Esophagus squamous epithelium (tissue), 5 donors: ENCODE measurements at places on chromosomes 3 and 15.

DNA sequence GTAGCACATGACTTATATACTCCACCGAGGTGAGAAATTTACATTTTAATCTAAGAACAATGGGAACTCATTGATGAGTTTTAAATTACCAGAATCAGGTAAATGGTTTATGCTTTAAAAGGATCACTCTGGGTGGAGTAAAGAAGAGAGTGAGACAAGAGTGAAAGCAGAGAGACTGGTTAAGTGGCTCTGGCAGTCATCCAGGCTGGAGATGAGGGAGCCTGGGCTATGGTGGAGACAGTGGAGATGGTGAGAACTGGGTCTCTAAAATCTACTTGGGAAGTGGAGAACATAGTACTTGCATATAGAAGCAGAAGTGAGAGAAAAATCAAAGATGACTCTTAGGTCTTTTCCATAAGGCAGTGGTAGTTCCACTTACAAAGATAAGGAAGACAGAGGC lies 37.1 kb upstream of the SLC25A36 start:
- DNase-seq, result no peak

DNA sequence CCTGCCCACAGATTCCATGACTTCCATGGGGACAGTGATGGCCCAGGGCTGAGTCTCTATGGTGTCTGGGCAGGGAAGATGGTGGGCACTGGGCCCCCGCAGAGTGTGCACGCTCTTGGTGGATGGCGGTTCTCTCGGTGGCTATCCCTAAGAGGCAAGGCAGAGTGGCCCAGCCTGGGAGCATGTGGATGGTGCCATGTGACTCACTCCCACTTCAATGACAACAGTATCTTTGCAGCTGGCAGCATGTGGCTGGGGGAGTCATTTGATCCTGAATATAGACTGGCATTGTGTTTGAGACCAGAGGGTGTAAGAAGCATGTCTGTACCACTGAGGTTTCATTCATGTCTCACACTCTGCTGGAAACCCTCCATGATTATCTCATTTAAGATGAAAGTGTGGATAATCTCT lies 101.2 kb downstream of the CORO2B start:
- no peak for DNase-seq

GRCh38 chr3:71416876-71417275 lies 166.7 kb downstream of the FOXP1 start:
- no peak for DNase-seq

GRCh38 chr3:18672561-18672960 lies 247.4 kb upstream of the SATB1 start:
- no peak for DNase-seq

- DNase-seq, result peak; percentile 35
Observed at GRCh38 chr3:188154014-188154808, at the start of gene LPP. Gene LPP (plus strand): TSS chr3:188154157. CDS start chr3:188406121, 251,964 bp downstream.

GRCh38 chr15:37252530-37252929 lies 152.2 kb upstream of the MEIS2 start:
- DNase-seq, result no peak

GRCh38 chr3:144590854-144591253 lies 619.2 kb downstream of the DIPK2A start:
- no peak for DNase-seq

- DNase-seq, result no peak
Observed at GRCh38 chr15:72369964-72370363, 5.8 kb downstream of the HEXA start.

DNA sequence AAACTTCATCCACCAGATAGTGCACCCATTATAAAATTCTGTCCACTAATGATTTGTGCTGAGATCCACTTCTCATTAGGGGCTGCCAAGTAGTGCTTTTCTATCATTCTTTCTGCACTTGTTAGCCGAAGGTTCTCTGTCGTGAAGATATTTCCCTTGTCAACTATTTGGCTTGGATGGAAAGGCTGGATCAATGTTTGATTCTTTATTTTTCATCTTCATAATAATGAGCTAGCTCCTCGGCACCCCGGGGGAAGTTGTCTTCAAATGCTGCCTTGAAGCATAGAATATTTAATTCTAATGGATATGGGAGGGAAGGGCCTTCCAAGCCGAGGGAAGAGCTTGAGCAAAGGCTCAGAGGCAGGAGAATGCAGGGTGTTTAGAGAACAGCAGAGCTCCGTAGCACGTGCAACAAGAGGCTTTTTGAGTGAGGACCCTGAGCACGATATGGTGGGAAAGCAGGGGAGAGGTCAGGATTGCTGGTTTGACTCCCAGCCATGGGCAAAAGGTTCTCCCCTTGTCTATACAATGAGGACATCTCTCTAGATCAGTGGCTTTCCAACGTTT lies 16.3 kb upstream of the MUC20 start:
- DNase-seq, result no peak

DNA sequence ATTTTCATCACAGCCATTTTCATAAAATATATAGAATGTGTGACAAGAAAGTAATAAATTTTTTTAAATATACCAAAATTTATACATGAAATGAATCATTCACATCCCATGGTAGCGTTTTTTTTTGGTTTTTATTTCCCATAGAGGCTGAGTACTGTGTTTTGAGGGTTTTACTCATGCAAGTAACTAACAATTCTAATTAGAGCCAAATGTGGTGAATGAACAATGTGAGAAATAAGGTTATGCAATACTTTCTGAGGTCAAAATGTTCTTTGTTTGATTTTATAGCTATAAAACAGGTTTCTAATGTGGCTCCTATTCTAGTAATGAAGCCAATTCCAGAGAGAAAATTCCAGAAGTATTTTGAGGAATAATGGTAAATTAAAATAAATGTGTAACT lies 386.8 kb downstream of the TBC1D5 start:
- DNase-seq, result no peak

GRCh38 chr15:80780416-80781221 lies 1.4 kb downstream of the CEMIP start:
- DNase-seq, result no peak

- DNase-seq, result no peak
Observed at GRCh38 chr15:92324101-92324963, 69.3 kb upstream of the ST8SIA2 start.

- no peak for DNase-seq
Observed at GRCh38 chr15:33168444-33168843, 26.1 kb downstream of the FMN1 start.

GRCh38 chr3:58093574-58094195 lies 85.5 kb downstream of the FLNB start:
- DNase-seq, result no peak

GRCh38 chr3:59872128-59872527 lies 822.3 kb upstream of the CFAP20DC start:
- no peak for DNase-seq

GRCh38 chr3:10467904-10468612 lies 37.3 kb downstream of the ATP2B2 start:
- DNase-seq, result no peak

- no peak for DNase-seq
Observed at GRCh38 chr3:139491027-139491700, 14.8 kb upstream of the RBP2 start.

GRCh38 chr3:25448750-25449692 lies 21.0 kb downstream of the RARB start:
- no peak for DNase-seq

GRCh38 chr15:48766196-48766595 lies 44.7 kb downstream of the CEP152 start:
- no peak for DNase-seq

- DNase-seq, result no peak
Observed at GRCh38 chr3:81749265-81749664, 12.2 kb downstream of the GBE1 start.

DNA sequence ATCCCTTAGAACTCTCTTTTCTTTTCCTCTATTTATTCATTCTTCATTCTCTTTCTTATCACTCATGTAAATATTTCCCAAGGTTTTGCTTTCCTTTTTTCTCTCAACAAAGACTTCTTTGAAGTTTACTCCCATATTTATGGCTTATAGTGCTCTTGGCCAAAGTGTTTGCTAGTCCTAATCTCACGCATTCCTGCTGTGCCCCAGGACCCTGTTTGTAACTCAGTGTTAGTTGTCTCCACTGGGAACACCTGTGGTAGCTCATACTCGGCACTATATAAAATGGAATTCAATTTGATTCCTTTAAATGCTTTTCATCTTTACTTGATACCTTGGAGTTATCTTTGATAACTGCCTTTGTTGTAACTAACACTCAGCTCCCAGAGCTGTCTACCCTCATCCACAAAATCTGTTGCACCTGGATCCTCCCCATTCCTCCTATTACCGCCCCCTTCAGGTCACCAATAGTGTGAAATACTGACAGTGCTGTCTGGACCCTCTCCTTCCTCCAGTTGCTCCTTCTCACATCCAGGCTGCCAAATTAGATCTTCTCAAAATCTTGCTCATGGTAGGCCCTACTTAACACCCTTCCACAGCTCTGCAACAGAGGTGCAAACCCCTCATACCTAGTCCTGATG lies 76.8 kb downstream of the TIGIT start:
- no peak for DNase-seq

GRCh38 chr3:10702961-10703740 lies 112.9 kb upstream of the SLC6A11 start:
- DNase-seq, result no peak

- DNase-seq, result no peak
Observed at GRCh38 chr3:139534992-139535879, 4.3 kb downstream of the RBP1 start.

- no peak for DNase-seq
Observed at GRCh38 chr15:49044002-49044401, 2.2 kb downstream of the SECISBP2L start.

- no peak for DNase-seq
Observed at GRCh38 chr3:94374439-94375161, 311.7 kb downstream of the NSUN3 start.
